ENCODE measurements at places on chromosomes 4 and X. TPM values are rescaled to one million over a fixed set of nuclear protein-coding genes. Genes with fewer than 3 reads are reported as not detected.

The ZCCHC18 gene
- polyA plus RNA-seq = 4.4 TPM

DNA sequence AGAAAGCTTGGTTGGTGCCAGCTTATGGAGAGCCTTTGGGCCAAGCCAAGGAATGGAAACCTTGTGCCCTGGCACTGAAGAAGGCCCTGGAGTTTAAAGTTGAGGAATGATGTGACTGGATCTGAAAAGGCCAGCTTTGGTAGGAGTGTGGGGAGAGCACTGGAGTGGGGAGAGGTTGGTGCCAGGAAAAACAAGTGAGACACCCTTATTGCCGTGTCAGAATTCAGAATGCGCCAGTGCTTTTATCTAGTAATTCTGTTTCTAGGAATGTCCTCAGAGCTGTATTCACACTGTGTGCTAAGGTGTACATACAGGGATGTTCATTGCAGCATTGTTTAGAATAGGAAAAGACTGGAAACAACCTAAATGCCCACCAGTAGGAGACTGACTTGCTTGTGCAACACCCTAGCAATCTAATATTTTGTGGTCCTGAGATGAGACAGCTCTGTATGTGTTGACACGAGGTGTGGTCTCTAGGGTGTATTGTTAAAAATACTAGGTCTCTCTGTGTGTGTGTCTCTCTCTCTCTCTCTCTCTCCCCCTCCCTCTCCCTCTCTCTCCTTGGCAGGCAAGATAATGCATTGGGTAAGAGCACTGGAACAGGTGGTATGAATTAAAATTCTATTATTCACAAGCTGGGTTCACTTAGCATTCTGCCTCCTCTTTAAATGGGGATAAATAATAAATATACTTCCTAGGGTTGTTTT lies 107.8 kb downstream of the GATB start:
- no peak for DNase-seq

The BEND4 gene
- polyA plus RNA-seq = 0.07 TPM

The NDNF gene
- polyA plus RNA-seq = 141 TPM

- peak; percentile 13 for DNase-seq
These were observed 35.3 kb upstream of the WAS start for GRCh38 chrX:48648336-48648751.

Measured in left lung (tissue), 14 donors.